T-cell (primary cell): ENCODE measurements at places on chromosomes 1 and 21.

DNA sequence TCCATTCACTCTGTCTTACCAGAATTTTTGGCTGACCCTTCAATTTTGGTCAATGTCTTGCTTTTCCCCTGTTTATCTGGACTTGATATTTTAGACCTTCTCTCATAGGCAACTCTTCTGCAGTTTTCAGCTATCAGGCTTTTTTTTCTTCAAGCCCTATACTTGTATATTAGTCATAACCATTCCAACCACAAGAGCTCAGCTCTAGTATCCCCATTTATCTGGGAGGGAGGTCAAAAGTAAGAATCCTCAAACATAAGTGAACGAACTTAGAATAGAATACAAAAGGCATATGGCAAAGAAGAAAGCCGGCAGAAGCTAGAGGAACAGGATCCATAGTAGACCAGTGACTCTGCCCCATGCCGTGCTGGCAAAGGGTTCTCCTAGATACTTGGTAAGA, 45.9 kb upstream of the TNFSF4 start:
- DNase-seq, result no peak

DNA sequence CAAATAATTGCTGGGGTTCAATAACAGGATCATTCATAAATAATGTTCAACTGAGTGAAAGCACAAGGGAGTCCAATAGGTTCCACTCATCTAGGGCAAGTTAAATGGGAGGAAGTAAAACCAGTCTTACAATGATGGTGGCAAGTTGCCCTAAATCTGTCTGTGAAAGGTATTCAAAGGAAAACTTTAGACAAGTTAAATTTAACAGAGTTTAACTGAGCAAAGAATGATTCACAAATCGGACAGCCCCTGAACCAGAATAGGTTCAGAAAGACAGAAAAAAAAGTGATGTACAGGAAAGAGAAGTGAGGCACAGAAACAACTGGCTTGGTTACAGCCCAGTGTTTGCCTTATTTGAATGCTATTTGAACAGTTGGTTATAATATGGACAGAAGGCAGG, 183.5 kb upstream of the ADGRL4 start:
- DNase-seq, result no peak

GRCh38 chr1:25129380-25129779, 102.9 kb downstream of the SYF2 start:
- no peak for DNase-seq

- DNase-seq, result peak; percentile 32
Observed at GRCh38 chr1:181090641-181091126, 2.2 kb downstream of the IER5 start.

DNA sequence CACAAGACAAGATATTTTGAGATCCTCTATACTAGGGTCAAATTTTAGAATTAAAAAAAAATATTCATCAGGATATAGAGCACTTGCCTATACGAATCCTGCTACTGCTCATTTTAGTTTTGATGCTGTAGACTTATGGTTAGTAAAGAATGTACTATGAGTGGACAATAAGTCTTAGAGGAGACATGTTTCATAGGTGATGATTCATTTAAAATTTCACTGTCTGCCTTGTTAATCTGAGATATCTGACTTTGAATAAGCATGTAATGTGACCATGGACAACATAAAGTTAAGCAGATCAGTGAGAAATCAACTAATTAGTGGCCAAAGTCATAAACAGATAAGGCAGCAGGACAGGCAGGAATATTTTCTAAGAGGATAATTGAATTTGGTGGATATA, 106.8 kb upstream of the HP1BP3 start:
- no peak for DNase-seq

DNA sequence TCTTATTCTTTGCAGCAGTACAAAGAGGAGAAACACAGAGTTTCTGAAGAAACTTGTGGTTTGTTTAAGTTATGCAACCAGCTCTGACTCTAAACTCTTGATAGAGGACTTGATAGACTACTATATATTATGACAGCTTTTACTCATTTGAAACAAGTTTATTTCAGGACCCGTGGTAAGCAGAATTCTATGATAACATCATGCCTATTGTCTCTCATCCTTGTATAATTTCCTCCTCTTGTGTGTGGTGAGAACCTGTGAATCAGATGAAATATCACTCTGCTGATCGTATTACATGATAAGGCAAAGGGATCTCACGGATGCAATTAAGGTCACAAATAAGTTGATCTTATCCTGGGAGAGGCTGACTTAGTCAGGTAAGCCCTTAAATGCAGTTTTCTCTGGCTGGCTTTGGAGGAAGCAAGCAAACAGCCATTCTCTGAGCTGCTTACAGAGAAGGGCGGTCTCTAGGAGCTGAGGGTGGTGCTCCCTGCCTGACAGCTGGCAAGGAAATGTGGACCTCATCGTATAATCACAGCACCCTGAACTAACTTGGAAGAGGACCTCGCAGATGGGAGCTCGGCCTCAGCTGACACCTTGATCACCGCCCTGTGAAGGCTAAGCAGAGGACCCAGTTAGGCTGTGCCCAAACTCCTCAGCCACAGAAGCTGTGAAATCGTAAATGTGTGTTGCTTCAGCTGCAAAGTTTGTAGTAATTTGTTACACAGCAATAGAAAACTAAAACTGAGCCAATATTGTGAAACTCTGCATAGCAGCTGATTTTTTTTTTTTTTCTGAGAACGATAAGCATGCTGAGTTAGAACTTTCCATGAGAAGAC, 151.1 kb upstream of the DPT start:
- DNase-seq, result no peak

DNA sequence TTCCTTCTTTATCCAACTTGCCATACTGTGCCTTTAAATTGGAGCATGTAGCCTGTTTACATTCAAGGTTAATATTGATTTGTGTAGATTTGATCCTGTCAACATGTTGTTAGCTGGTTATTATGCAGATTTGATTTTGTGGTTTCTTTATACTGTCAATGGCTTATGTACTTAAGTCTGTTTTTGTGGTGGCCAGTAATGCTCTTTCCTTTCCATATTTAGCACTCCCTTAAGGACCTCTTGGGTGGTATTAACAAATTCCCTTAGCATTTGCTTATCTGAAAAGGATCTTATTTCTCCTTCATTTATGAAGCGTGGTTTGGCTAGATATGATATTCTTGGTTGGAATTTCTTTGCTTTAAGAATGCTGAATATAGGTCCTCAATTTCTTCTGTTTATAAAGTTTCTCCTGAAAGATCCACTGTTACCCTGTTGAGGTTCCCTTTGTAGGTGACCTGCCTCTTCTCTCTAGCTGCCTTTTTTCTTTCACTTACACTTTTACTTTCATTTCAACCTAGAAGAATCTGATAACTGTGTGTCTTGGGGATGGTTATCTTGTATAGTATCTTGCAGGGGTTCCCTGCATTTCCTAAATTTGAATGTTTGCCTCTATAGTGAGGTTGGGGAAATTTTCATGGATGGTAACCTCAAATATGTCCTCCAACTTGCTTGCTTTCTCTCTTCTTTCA, 86.9 kb upstream of the NEGR1 start:
- no peak for DNase-seq

GRCh38 chr1:39416609-39417008, 74.8 kb upstream of the BMP8A start:
- DNase-seq, result no peak

DNA sequence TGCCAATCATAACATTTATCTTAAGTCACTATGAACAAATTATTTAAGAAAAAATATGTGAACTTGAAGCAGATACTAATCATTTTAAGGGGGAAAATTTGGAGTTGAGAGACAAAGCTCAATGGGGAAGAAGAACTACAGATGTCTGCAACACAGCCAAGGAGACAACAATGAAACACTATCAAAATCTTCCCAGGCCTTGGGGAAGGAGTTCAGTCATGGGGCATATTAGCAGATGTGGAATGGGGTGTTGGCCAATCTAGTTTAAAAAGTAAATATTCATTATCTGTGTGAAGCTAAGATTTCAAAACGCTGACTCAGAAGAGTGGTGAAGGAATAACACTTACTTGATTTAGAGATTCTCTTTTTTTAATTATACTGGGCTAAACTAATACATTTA, 671.6 kb upstream of the ZP4 start:
- no peak for DNase-seq

- no peak for DNase-seq
Observed at GRCh38 chr1:15522551-15522950, 1.5 kb downstream of the CASP9 start.

DNA sequence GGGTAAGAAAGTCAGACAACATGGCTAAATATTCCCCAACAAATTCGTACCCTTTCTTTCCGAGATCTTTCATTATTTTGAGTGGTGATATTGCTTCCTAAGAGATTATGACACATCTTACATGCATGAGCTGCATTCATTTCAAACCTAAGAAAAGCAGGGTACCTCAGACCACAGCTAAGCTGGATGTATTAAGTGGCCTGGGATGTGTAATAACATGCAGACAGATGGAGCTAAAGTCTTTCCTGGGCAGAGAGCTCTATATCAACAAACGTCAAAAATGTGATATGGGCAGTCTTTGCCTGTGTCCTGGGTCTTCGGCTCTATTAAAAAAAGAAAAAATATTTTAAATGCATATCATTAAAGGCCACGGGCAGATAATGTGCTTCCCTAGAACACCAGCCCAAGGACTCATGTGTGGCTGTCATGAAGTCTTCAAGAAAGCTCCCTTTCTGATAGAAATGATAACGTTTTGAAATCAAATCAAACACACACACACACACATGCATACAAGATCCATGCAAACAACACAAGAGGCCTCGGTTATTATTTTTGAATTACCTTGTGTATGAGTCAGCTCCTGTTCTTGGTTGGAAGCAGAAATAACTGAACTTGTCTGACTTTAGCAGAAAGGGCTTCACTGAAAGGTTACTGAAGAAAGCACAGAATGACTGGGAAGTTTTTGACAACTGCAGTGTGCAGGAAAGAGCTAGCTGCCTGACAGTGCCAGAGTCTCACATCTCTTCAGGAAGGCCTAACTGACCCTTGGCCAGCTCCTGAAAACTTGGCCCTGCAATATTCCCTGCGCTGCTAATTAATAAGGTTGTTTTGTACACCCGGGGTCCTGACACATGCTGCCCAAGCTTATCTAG, 231.2 kb downstream of the DSCAM start:
- DNase-seq, result no peak

GRCh38 chr1:154492115-154492514, 9.9 kb upstream of the TDRD10 start:
- no peak for DNase-seq

- peak; percentile 57 for DNase-seq
Observed at GRCh38 chr1:39653546-39654031, 14.1 kb upstream of the HEYL start.

DNA sequence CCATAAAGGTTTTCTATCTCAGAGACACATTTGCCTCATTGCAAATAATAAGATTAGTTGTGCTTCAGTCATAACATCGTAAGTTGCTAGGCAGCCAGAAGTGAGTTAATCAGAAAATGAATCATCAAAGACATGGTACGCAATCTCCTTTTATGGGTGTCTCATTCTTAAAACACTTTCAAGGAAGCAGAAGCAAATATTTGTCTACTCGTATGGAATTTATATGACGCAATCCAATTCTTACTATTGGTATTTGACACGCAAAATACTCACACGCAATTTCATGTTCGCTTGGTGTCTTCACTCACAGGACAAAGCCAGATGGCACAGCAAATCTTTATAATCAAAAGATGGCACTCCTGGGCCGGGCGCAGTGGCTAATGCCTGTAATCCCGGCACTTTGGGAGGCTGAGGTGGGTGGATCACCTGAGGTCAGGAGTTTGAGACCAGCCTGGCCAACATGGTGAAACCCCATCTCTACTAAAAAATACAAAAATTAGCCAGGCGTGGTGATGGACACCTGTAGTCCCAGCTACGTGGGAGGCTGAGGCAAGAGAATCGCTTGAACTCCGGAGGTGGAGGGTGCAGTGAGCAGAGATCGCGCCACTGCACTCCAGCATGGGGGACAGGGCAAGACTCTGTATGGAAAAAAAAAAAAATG, 56.4 kb downstream of the HLCS start:
- DNase-seq, result no peak

GRCh38 chr21:43957128-43957571, 55.0 kb upstream of the TRAPPC10 start:
- no peak for DNase-seq

DNA sequence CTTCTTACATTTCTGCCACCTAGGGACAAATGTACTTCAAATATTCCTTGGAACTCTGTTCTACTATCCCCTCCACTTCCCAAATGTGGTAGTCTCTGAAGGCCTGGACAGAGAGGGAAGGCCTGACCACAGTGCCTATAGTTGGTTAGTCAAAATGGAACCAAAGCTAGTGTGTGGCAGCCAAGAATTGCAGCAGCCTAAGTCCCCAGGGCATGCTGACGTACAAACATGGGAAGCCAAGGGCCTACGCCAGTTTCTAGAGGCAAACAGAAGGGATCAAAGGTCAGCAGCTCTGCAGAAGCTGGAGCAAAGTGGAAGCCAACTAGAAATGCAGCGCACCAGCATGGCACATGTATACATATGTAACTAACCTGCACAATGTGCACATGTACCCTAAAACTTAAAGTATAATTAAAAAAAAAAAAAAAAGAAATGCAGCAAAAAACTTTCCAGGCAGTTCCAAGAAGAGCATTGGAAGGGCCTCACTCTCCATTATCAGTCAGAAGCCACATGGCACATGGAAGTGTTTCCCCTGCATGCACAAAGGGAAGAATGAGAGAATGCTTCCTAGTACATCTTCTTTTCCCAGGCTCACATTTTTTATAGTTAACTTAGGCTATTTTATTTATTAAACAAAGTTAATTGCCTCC, 39.4 kb upstream of the GADD45A start:
- no peak for DNase-seq

GRCh38 chr1:82704966-82705365, 904.2 kb downstream of the ADGRL2 start:
- no peak for DNase-seq

DNA sequence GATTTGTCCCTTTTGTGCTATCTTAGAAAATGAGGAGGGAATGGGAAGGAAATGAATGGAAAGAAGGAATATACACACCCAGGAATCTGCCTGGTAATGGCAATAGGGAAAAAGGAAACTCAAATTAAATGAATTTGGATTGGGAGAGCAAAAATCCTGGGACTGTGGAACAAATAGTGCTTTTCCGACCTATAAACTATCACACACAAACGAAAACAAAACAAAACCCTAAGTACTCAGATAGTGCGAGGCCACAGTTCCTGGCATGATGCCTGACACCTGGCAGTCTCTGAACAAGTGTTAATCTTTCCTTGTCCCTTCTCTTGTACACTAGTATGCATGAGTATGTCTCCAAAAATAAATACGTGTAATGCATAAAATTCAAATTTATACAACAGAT, 319.8 kb upstream of the SPAG17 start:
- no peak for DNase-seq

- no peak for DNase-seq
Observed at GRCh38 chr21:45045481-45045880, 28.9 kb upstream of the ADARB1 start.

GRCh38 chr21:14239281-14239680, 23.3 kb downstream of the RBM11 start:
- DNase-seq, result no peak

GRCh38 chr1:210250998-210251679, 18.5 kb downstream of the SERTAD4 start:
- no peak for DNase-seq

DNA sequence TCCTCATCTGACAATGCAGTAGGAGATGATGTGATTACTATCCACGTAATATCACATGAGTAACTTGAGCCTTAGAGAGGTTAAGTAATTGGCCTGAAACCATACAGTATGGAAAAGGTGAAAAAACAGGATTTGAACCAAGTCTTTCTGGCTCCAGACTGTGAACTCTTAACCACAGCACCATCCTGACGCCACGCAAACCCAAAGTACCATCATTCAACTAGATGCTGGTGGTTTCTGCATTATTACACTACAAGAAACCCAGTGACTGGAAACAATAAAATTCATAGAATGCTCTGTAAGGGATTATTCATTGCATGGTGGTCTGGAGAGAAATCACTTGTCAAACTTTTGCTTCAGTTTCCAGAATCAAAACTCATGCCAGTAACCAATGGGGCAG, 90.7 kb downstream of the MAB21L3 start:
- no peak for DNase-seq
